ENCODE measurements at places on chromosomes 5 and 9.

DNA sequence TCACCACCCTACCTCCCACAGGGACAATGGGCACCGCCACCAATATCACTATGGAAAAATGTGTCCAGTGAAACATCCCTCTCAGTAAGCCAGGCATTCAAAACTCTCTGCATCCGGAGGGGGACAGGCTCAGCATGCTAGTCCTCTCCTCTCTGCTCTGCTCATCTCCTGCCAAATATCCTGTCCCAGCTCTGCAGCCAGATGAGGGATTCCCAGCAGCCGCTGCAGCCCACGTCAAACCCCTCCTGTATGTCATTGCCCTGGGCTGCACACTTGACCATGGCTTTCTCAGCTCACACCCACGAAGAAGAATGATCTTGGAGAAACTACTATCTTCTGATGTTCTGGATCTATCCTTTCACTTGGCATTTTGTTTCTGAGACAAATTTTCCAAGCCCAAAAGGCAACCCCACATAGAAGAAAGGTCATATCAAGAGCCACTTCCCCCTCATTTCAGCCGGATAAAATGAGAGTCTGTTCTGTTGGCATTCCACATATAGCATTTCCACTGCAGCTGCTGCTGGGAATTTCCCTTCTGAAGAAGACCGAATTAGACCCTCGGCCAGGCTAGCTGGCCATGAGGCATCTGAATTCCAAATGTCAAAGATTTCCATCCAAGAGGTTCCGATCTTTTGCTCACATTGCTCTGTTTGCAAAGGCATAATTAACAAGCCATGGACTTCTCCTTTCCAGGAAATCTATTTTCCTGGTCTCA is 338.0 kb downstream of the ACTL7B start:
- DNase-seq: no peak

DNA sequence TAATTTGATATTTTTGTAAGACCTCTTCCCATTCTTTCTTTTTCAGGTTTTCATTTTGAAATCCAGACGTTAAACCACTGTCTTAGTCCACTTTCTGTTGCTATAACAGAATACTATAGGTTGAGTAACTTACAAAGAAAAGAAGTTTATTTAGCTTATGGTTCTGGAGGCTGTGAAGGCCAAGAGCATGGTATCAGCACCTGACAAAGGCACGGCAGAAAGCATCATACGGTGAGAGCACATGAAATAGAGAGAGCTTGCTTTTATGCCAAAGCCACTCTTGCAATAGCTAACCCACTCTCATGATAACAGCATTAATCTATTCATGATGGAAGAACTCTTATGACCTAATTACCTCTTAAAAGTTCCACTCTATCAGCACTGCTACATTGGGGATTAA is 255.6 kb upstream of the PDE4D start:
- DNase-seq: no peak

- no peak for DNase-seq
Observed at GRCh38 chr9:108411632-108412031, 444.2 kb downstream of the ACTL7B start.

DNA sequence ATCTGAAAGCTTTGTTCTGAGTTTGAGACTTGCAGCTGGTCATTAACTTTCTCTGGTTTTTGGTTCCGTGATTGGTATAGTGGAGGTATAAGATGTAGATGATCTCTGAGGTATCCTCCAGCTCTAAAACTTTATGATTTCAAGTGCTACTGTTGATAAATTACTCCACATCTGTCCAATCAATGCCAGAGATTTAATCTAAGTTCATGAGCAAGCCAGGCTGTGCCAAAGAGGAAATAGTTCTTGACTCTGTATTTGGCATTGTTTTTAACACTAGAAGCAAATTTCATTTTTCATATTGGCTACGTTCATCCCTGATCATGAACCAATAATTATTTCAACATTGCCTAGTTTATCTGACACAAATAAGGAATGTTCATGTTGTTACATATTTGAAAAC is 28.5 kb upstream of the CHD1 start:
- no peak for DNase-seq

DNA sequence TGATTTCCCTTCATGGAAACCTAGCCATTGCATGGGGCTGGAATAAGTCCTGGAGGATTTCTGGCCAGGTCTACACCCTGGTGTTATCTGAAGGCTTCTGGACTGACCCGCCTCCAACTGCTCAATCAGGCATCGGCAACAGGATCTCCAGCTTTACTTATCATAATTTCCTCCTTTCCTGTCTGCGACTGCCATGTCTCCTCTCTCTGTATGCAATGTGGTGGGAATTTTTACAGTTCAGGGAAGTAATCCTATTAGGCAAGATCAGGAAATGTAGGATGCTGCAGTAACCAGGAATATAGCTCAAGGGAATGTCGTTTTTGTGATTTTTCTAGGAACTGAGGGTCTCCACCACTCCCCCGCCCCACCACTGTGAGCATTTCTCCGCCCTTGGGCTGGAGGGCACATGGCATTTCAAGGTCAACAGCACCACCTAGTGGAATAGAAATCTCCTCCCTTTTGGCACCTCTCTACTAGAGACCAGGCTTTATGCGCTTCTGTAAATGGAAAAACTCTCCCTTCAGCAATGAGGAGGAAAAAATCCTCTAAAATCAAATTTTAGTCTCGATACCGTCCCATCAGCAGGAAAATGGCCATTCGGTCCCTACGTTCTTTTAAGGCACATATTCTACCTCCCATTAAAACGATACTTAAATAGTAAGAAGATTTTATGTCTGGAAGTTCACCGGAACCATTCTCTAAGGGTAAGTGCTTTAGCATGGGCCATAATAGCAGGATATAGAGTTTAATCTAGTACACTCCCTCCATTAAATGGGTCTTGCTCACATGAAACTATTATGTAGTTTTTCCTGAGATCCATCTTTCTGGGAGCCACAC is 93.0 kb downstream of the YTHDC2 start:
- peak; percentile 60 for DNase-seq

- no peak for DNase-seq
Observed at GRCh38 chr5:155189981-155190380, 176.4 kb downstream of the KIF4B start.

DNA sequence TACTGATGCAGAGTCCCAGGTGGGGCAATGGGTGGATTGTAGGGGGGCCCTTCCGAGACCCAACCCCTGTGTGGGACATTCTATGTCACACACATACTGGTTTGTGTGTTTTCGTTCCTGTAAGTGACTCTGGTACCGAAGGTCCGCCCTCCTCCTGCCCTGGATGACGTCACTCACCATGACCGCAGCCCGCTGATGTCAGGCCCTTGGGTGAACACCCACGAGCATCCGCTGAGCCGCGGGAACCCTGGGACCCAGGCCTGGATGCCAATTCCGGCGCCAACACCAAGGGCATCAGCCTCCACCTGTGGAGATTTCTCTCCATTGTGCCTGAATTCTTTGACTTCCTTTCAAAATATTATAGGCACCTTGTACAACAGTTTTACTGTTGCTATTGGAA is 184.3 kb downstream of the MTRR start:
- DNase-seq: no peak

- no peak for DNase-seq
Observed at GRCh38 chr5:154288145-154288544, 97.6 kb downstream of the GALNT10 start.

DNA sequence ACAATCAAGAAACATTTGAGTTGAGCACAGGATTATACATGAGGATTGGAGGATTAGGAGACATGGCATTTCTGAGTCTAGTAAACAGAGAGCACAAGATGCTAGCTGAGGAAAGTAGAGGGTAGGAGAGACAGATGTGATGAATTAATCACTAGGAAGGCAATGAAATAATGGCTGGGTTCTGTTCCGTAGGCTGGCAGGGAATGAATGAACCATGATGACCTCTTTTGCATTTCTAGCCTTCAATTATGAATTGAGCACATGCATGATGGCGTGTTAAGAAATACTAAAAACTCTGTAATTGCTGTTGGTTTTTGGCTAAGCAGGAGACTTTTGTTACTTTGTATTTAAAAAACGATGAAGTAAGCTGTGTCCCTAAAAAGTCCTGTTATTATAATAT is 420.0 kb upstream of the TLE4 start:
- no peak for DNase-seq

DNA sequence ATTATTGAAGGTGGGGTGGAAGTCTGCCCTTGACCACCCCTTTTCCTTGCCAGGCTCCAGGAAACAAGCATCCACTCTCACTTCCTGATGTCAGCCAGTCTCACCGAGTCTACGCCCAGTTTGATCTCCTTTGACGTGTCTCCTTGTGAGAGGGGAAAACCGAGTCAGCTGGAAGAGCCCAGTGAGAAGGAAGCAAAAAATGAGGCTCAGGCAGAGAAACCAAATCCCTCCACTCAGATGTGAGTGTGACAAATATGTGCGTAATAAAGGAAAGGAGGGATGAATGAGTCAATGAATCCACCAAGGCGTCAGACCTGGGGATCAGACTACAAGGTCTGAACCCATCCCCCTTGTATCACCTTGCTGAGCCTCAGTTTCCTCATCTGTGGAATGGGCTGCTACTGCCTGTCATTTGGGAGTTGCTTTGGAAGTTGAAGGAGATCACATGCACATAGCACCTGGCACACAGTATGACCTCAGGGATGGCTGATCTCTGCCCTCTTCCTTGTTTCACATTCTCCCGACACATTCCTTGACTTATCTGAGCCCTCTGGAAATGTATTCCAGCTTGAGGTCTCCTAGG is 61.3 kb upstream of the XPA start:
- no peak for DNase-seq

DNA sequence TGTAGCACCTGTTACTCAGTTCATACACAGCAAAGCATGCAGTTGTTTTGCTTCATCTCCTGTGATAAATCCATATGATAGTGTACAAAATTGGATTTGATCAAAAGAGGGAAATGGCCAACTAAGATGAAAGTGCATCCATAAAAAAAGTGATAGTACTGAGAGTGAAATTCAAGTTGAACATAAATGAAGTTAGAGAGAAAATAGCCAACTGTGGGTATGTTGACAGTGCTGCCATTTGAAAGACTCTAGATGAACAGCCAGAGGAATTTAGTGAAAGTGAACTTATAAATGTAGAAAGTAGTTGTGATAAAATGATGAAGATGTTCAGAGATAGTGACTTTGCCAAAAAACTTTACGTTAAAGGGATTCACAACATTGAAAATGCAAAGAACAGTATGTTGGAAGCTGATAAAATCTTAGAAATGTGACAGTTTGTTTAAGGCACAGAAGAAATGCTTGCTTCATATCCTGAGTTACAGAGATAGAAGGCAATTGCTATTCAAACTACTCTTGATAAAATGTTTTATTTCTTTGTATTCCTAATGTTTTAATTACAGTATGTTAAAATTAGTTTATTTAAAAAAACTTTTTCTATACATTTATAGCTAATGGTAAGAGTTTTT is 119.7 kb downstream of the DMXL1 start:
- DNase-seq: no peak

GRCh38 chr5:159821461-159821940 is 94.8 kb upstream of the ADRA1B start:
- no peak for DNase-seq

- no peak for DNase-seq
Observed at GRCh38 chr5:59516161-59516560, 377.4 kb downstream of the PDE4D start.

- DNase-seq: no peak
Observed at GRCh38 chr5:164708831-164709230, 1203.4 kb downstream of the MAT2B start.

DNA sequence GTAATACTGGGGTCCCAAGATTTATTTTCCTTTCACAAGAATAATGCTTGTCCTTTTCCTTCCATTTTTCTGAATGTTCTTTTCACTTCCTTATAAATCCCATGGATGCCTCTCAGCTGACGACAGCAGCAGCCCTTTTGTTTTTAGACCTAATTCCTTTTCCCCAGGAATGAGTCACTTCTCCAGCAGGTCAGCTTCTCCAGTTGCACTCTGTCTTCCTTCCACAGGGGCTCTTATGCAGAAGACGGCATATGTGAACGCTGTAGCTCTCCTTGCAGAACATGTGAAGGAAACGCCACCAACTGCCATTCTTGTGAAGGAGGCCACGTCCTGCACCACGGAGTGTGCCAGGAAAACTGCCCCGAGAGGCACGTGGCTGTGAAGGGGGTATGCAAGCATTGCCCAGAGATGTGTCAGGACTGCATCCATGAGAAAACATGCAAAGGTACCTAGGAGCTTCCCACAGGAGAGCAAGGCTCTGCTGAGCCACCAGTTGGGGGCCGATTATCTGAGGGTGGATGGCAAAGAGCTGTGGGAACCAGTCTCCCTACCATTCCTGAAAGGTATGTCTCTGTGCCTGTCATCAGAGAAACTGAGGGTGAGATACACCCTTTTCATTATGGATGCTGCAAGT is 72.9 kb downstream of the RFK start:
- no peak for DNase-seq

GRCh38 chr5:51347704-51348103 is 35.5 kb upstream of the ISL1 start:
- no peak for DNase-seq

GRCh38 chr9:69861011-69861410 is 40.4 kb downstream of the CFAP95 start:
- DNase-seq: no peak

DNA sequence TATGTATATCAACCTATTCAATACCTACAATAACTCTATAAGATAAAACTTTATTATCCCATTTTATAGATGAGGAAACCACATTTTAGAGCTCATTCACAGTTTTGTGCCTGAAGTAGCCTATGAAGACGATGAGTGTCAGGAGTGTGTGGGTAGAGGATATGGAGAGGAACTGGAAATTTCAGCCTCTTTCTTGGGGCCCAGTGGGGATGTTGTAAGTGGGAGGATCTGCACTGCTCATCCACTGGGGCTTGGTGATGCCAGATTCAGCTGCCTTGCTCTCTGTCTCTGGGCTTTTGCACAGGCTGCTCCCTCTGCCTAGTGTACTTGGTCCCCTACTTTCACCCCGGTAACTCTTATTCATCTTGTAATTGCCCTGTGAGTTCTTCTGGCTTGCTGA is 194.7 kb downstream of the SREK1 start:
- DNase-seq: no peak

GRCh38 chr9:14849851-14850250 is 60.4 kb downstream of the FREM1 start:
- DNase-seq: no peak

- no peak for DNase-seq
Observed at GRCh38 chr5:122906768-122907167, 61.4 kb downstream of the SNX24 start.

- peak; percentile 3 for DNase-seq
Observed at GRCh38 chr9:113566016-113566711, 102.6 kb downstream of the RGS3 start.
